ENCODE measurements at places on chromosomes 1 and 21.
A peak's percentile ranks its signal among the peaks of the same experiment; 100 is the strongest.

GRCh38 chr1:99328171-99328570 lies 63.9 kb downstream of the PLPPR4 start:
- DNase-seq = no peak

- no peak for DNase-seq
Measured at GRCh38 chr1:57311411-57311810, 112.4 kb downstream of the DAB1 start.

DNA sequence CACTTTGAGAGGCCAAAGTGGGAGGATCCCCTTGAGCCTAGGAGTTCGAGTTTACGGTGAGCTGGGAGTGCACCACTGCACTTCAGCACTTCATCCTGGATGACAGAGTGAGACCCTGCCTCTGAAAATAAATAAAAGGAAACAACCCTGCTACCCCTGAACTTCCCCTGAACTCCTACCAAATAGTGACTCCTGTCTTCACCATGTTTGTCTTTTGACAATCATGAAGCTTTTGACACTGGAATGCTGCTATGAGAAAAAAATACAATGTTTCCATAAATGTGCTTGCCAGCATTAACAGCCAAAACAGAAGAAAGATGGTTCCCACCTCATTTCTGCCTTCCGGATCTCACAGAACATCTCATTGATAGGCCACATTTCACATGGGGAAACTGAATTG lies 10.4 kb downstream of the ZBTB8A start:
- DNase-seq = no peak

DNA sequence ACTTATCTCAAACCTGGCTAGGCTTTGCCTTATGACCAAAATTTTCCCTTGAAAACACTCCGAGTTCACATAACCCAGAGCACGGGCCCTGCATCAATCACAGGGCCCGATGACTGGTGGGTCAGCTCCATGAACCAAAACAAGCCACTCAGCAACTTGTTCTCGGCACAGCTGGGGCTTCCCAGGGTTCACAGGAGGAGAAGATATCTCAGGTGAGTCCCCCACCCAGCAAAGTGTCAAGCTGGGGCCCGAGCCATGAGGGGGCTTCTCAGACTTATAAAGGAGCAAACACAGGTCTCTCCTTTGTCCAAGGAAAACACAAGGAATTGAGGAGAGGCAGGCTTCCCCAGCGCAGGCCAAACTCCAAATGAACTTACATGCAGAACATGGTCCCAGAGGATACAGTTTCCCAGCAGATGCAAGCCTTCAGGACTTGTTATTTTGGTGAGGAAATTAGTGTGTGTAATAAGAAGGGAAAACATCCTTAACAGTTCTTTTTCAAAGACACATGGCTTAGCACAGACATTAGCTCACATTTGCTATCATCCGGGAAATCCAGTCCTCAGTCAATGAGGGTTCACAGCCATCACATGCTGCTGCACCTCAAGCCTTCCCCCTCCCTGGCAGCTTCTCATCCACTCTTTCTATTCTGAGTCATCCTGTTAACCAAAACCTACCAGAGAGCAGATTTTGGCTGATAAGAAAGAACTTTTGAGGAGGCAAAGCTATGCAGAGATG lies 98.1 kb upstream of the NFIA start:
- no peak for DNase-seq

- peak; percentile 27 for DNase-seq
Measured at GRCh38 chr1:236853921-236854604, 59.0 kb downstream of the MTR start.

DNA sequence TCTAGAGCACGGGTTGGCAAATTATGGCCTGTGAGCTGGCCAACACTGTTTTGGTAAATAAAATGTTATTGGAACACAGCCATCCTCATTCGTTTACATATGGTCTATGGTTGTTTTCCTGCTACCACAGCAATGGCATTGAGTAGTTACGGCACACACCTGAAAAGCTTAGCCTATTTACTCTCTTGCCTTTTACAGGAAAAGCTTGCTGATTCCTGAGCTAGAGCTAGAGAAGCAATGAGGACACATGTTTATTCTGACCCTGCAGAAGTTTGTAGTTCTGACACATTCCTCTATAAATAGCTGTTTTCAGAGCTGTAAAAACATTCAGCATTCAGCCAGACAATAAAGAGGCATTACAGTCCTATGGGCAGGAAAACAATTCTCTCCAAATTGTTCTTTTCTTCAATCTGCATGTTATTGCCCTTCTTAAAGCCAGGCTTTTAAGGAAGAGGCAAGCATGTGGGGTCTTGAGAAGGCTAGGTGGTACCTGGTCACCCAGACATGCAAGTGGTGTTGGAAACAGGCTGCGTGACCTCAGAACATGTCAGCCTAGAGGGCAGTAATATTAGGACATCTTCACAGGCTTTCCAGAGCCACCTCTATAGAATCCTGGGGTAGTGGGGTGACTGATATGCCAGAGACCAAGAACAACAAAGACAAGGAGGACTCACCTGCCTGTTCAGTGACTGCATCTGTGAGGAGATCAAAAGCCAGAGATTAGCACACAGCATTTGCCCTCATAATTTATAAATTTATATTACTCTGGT lies 1.6 kb downstream of the FCRL2 start:
- no peak for DNase-seq

DNA sequence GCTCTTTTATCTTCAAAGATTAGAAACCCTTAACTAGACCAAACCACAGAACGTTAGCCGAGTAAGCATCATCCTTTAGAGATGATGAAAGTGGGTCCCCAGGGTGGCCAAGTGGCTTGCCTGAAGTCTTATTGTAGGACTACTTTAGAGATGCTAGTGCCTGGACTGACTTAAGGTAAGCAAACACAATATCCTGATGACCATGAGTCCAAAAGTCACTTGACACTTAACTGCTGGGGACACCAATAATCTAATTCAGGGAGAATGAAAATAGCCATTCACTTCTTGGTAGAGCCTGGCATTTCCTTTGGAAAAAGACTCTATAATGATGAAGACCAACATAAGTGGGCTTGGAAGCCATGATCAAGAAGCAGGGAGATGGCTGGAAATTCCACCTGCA lies 225.3 kb upstream of the IRF2BP2 start:
- no peak for DNase-seq

GRCh38 chr21:38211321-38211720 lies 45.5 kb upstream of the KCNJ15 start:
- no peak for DNase-seq

DNA sequence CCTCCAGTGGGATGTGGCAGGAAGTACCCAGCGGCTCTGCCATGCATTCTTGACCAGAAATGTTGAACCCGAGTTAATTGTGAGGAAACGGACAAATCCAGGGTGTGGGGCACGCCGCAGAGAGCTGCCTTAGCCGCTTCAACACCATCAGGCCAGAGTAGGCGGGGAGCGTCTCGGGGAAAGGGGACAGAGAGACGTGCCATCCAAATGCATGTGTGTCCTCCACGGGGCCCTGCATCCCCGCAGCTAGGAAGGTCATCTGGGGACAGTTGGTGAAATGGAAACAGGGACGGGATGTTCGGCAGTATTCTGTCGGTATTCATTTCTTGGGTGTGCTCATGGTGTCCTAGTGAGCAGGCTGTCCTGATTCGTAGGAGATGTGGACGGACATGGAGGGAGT lies 59.1 kb upstream of the TRAPPC10 start:
- no peak for DNase-seq

- no peak for DNase-seq
Measured at GRCh38 chr1:34590211-34590623, 164.6 kb upstream of the GJB5 start.

Measured in hippocampal formation (tissue), 2 donors.